ENCODE measurements at places on chromosomes 2 and 18.

GRCh38 chr2:176075481-176075880 is 8.3 kb downstream of the EVX2 start:
- DNase-seq, result no peak

DNA sequence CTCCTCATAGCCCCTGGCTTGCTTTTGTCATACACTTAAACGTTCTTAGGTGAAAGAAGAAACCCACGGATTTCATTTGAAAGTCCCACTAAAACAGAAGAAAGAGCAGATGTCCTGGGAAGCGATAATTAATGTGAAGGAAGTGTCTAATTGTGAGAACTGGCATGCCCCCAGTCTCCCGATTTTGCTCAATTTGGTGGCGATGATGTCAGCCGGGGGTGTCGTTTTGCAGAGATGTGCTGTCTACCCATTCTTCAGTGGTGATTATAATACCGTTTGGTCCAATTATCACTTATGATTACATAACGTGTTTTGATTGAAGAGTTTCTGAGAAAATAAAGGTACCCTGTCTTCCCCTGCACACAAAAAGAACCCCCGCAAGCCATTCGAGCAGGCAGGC is 103.1 kb downstream of the RTN4 start:
- DNase-seq, result no peak

- no peak for DNase-seq
These were observed 51.1 kb downstream of the NABP1 start for GRCh38 chr2:191728750-191729624.

GRCh38 chr2:162063281-162063680 is 10.7 kb downstream of the DPP4 start:
- DNase-seq, result no peak

- no peak for DNase-seq
These were observed 68.4 kb upstream of the POMC start for GRCh38 chr2:25236736-25237135.

DNA sequence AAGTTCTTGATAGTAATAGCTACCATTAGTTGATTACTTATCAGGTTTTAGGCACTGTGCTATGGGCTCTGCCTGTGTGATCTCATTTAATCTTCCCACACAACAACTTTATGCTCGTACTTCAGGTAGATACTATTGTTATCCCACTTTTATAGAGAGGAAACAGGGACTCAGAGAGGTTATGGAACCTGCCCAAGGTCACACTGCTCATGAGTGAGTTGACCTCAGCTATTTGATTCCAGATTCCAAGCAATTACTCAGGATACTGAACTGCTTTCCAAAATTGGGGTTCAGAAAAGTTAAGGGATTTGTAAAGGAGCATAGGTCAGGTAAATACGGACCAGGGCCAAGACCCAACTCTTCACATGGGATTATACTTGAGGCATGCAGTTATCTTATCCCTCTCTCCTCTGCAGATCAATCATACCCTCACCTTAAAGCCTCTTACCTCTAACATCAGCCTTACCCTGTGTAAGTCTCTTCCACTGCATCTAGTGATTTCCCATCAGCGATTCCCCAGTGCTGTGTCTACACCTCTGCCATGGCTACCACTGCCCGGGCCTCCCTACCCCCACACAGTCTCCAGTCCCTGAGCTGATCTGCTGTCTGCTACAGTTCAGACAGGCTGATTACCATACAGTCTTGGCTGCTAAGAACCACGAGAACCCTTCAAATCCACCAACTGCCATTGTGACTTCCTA is 74.4 kb downstream of the ANTXR1 start:
- DNase-seq, result no peak

DNA sequence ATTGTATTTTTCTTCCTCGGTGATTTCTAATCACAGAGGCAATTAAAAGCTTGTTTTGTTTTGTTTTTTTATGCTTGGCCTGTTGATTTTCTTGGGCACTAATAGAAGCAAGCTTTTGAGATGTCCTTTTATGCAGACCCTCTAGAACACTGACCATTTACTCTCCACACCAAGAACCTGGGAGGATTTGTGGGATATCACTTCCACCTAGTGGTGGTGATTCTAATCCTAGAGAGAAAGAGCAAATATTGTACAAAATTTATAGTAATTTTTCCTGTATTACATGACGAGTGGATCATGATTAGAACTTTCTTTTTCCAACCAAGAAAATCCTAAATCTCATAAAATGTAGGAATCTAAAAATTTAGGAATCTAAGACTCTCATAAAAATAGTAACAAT is 23.4 kb downstream of the NEMP2 start:
- DNase-seq, result no peak

DNA sequence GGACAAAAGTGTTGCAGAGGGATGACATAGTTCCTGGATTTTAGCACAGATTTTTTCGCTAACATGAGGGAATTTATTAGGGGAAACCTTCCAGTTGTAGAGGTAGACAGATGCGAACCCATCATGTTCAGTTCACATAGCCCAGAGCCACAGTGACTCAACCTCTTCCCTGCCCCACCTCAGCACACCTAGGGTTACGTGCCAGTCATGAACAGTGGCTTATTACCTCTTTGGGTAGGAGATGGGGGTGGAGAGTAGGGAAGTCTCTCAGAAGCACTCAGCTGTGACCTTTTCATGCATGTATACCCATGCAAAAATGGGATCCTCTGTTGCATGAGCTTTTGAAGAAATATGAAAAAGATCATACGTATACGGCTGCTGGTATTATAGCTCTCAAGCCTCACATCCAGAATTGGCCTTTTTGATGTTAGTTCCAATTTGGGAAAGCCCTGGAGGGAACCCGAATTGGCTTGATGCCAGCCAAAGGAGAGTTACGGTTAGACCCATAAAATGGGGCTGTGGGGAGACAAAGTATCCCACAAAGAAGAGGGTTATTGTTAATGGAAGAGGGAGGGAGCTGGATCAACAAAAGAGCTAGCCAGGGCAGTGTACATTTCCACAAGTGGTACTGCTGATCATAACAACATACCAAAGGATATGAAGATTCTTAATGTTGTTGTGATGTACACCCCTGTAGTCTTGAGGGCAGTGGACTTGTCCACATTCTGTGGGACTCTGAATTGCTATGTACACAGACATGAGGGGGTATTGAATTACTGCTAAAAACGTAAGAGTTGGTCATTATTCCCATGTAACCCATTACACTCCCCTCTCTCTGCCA is 4.9 kb downstream of the TANC1 start:
- DNase-seq, result no peak

DNA sequence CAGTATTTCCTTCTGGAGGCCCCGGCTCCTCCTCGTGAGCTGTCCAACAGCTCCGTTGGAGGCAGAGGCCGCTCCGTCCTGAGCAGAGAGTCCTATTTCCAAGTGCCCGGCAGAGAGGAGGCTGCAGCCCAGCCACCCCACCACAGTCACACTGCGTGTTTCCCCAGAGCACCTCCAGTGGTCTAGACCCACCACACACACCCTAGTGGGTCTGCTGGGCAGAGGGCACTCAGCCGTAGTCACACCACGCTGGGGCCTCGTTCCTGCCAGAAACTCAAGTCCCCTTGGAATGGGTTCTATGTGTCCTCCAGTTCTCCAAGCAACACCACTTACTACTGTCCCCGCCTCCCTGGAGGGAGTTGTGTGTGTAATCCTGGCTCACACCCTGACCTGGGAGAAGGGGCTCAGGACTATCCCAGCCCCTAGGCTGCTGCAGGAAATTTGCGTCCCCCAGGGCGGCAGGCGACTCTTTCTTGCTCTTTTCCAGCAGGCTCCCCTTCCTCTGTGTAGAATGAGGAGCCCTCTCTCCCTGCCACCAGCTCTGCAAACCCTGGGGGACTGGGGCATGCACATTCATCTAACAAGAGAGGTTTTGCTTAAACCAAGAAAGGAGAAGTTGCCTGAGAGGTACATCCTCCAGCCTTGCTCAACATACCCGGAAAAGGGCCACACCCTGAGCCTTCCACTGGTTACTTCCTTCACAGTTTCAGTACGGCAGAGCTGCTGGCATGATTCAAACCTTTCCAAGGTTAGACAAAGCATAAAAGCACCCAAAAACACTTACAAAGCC is 114.1 kb downstream of the NDUFA10 start:
- peak; percentile 98 for DNase-seq

DNA sequence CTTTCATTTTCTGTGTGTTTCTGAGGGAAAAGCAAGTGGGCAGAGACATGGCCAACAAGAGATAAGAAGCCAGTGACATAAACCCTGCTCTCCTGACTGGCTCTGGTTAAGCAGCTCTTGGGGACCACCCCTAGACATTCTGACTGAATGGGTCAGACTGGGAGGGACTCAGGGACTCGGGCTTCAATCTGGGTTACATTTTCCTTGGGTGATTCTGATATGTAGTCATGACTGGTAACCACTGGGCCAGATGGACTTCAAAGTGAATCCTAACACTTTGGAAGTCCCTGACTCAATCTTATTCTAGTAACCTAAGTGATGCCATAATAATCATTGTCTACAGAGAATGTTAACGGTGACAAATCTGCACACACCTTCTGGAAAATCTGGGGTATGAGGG is 397.8 kb downstream of the NBAS start:
- DNase-seq, result no peak
